ENCODE measurements at places on chromosomes 13 and 19.

- no peak for DNase-seq
Observed at GRCh38 chr13:25440061-25440460, 68.3 kb downstream of the ATP8A2 start.

GRCh38 chr13:48715977-48716376 lies 62.2 kb downstream of the CYSLTR2 start:
- DNase-seq: no peak

- DNase-seq: no peak
Observed at GRCh38 chr13:106423530-106423929, 111.9 kb downstream of the EFNB2 start.

DNA sequence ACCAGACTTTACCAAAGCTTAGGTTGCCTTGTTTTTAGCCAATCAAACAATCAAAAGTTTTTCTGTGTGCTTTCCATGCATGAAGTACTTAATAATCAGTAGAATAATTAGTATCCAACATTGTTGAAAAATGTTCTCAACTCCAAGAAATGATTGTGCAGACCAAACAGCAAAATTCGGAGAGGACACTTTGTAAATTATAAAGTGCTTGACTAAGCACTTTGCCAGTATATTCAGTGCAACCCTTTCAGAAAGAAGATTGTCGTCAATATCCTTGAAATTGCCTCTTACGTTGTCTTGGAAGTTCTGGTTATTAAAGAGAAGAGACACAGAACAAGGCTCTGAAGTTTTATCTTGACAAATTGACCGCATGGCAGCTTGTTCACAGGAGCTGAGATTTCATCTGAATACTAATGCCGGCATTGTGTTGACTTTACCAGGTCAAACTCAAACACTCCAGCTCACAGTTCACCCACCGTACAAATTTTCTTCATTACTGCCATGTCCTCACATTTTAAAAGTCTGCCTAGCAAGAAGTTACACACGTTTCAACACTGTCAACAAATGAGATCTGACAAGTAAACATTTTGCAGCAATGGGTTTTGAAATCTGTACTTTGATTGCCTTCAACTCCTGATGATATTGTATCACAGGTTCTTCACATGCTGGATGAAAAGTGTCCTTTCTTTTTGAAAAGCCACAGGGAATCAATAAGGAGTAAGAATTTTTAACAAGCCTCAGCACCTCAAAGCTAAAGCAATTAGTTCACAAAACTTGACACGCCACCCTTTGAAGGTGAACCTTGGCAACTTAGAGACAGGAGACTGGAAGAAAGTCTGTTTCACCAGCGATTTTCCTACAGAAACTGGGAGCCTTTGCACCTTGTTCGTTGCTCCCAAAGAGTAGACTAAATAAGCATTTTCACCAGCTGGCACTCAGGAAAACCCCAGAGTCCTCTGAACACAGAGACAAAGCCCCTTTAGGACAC lies 150.9 kb downstream of the RFC3 start:
- no peak for DNase-seq

- no peak for DNase-seq
Observed at GRCh38 chr13:112172017-112172416, 105.1 kb downstream of the SOX1 start.

DNA sequence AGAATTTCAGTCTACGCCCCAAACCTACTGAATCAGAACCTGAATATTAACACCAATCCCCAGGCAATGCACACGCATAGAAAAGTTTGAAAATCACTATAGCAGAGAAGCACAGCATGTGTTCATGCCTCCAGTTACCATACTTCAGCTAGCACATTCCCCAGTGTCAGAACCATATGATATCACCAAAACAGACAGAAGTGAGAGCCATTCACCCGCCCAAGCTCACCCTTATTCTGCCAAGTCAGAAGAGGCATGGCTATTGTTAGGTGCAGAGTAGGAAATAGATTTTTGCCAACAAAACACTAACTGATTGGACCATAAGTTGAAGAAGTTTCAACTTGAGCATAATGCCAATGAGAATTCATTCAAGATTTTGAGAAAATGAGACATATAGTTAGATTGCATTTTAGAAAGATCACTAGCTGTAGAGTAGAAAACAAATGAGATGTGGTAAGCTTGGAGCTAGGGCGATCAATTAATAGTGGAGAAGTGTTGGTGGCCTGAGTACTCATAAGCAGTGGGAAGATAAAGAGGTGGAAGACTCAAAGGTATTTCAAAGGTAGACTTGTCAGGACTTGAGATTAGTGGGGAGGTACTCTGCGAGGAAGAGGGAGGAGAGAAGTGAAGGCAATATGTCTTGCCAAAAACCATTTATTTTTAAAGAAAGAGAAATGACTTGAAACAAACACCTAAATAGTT lies 492.4 kb downstream of the SUCLA2 start:
- DNase-seq: no peak

DNA sequence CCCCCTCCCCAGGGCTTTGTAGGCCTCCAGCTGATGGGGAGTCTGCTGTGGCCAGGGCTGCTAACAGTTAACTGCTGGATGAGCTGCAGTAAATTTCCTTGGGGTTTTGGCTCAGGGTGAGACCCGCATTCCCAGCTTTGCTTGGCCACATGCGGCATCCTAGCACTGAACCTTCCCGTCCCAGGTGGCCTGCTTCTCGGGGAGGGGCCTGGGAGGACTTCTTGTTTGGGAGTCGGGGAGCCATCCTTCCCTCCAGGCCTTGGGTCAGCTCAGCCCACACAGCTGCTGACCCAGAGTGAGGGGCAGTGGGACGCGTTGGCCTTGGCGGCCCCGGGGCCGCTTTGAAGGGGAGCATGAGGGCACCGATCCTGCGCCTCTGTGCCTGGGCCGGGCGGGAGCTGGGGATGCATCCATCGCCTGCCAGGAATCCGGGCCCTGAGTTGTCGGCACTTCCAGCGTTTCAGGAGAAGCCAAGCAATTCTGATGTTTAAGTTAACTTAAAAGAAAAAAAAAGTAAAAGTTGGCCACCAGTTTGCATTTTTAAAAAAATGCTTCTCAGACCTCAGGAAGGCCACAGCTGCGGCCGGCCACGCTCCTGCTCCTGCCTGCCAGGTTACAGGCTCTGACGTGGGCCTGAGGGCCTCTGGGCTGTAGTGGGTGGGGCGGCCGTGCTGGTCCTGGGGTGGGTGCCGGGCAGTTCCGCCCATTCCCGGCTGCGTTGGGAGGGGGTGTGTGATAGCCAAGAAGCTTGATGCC lies 27.7 kb downstream of the CRTC1 start:
- DNase-seq: no peak

- DNase-seq: no peak
Observed at GRCh38 chr13:29561918-29562317, 33.6 kb downstream of the SLC7A1 start.

DNA sequence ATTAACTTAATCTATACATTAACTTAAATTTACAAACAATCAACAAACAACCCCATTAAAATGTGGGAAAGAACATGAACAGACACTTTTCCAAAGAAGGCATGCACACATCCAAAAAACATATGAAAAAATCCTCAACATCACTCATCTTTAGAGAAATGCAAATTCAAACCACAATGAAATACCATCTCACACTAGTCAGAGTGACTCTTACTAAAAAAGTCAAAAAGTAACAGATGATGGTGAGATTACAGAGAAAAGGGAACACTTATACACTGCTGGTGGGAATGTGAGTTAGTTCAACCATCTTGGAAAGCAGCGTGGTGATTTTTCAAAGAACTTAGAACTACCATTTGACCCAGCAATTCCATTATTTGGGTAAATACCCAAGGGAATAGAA lies 759.2 kb upstream of the SLITRK1 start:
- no peak for DNase-seq

Measured in stimulated activated CD8-positive, alpha-beta memory T cell treated with anti-CD3 and anti-CD28 coated beads, Interleukin-4, amount 100 ng/mL, for 1 hour (primary cell).